ENCODE measurements at places on chromosomes 6 and 20.

GRCh38 chr6:17416806-17417205 lies 23.4 kb downstream of the CAP2 start:
- DNase-seq = no peak

DNA sequence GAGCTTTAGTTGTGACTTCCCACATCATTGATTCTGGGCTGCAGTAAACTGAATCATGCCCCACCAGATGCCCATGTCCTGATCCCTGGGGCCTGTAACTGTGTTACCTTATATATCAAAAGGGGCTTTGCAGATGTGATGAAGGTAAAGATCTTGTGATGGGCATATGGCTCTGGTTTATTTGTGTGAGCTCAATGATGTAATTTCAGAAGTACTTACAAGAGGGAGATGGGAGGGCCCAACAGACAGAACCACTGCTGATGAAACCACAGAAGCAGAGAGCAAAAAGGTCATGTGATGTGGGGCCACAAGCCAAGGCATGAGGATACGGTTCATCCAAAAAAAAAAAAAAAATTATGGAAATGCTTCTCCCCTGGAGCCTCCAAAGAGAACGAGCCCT lies 118.7 kb downstream of the TOX2 start:
- no peak for DNase-seq

DNA sequence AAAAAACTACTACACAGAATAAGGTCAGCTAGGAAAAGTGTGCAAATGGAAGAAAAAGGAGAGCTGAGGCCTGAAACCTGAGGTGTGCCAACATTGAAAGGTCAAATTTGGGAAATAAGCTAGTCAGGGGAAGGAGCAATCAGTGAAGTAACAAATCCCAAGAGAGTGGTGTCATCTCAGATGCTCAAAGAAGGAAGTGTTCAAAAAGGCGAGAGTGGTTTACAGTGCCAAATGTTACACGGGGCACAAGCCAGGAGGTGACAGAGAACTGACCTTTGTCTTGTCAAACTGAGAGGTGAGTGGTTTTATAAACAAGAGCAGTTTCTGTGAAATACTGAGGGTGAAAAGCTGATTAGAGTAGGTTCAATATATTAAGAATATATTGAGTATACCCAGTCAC lies 83.0 kb upstream of the TCF21 start:
- DNase-seq = no peak

GRCh38 chr20:19953606-19954005 lies 63.6 kb upstream of the NAA20 start:
- no peak for DNase-seq

GRCh38 chr6:130693944-130694343 lies 133.3 kb upstream of the SMLR1 start:
- DNase-seq = no peak

DNA sequence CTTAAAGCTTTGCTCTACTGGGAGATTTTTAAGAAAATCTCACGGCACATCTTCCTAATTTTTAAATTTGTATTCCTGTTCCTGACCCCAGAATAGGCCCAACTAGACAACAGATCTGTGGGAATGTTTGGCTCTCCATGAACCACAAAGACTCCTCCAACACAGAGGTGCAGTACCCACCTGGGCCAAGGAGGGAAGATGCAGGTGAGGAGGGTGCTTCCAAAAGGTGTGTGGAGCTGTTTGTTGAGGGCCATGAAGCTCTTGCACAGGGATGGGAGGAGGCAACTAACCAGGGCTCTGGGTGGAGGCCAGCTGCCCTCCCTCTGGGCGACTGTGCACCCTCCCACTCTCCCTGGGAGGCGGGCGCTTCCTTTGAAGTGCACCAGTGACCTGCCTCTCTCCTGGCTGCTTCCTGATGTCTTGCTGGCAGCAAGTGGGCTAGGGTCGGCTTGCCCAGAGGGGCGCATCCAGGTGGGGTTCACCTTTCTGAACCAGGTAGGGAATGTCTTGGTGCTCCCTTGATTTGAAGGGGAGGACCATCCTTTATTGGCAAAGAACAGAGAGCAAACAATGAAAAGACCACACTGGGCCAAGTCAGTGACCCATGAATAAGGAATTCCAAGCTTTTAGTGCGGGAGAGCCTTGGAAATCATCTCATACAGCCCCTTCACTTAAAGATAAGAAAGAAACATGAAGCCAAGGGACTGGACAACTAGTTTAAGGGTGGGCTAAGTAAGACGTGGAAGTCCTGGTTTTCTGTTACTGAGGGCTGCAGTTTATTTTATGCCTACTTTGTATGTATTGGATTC lies 76.0 kb downstream of the ANKRD6 start:
- DNase-seq = no peak

DNA sequence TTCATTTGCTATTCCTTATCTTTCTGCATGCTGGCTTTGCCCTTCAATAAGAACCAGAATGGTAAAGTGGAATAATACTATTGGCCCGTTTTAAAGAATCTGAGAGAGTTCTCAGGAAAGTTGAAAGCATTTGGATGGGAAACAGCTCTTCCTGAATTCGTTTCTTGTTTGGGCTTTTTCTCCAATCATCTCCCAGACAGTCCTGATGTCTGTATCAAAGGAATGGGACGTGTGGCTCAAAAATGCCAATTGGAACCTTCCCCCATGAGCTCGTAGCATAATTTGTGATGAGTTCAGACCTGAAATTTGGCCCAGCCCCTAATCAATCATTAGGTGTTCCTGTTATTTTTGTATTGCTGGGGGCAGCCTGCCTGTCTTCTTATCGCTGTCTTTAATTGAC lies 75.8 kb upstream of the BACH2 start:
- DNase-seq = no peak

GRCh38 chr6:166153966-166154365 lies 13.7 kb downstream of the TBXT start:
- DNase-seq = no peak

- DNase-seq = no peak
These were observed 76.5 kb downstream of the ADTRP start for GRCh38 chr6:11702089-11702488.

- DNase-seq = no peak
These were observed 41.0 kb downstream of the PHF3 start for GRCh38 chr6:63676412-63677114.

Data from midbrain (tissue), 1 donor.